ENCODE measurements at places on chromosomes 5 and 9.

GRCh38 chr5:172336676-172337285, 53.2 kb upstream of the UBTD2 start:
- H3K4me1 ChIP-seq: no peaks in the 10 kb centered on the region
- H3K36me3 ChIP-seq: no peaks in the 10 kb centered on the region
- DNase-seq: no peak
- H3K27ac ChIP-seq: no peak overlapping the region
- H3K27me3 ChIP-seq: peaks cover 26% of the 10 kb centered on the region
- no peak overlapping the region for H3K4me3 ChIP-seq

GRCh38 chr9:73118898-73119554, 32.6 kb upstream of the ANXA1 start:
- H3K4me3 ChIP-seq: no peak overlapping the region
- no peak overlapping the region for H3K27ac ChIP-seq
- no peaks in the 10 kb centered on the region for H3K27me3 ChIP-seq
- no peaks in the 10 kb centered on the region for H3K4me1 ChIP-seq

- H3K4me3 ChIP-seq: no peak overlapping the region
- DNase-seq: no peak
- no peaks in the 10 kb centered on the region for H3K4me1 ChIP-seq
- no peaks in the 10 kb centered on the region for H3K27me3 ChIP-seq
- no peaks in the 10 kb centered on the region for H3K36me3 ChIP-seq
Observed at GRCh38 chr9:116002181-116002580, 151.4 kb upstream of the PAPPA start.

DNA sequence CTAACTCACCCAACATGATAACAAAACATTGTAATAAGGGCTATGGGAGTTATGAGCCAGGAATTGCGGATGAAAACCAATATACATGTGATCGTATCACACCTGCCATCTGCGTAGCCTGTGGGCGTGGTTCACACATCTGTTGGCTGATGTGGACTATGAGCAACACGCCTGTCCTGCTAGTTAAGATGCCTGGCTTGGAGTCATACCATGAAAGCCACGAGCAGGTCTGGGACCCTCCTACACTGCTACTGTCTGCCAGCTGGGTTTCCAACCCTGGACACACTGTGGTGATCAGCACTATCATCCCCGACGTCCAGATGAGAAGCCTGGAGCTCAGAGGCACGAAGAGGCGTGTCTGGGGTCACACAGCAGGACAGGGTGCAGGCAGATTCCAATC, 40.2 kb downstream of the STK10 start:
- H3K4me3 ChIP-seq: no peak overlapping the region
- H3K4me1 ChIP-seq: peaks cover 53% of the 10 kb centered on the region
- H3K36me3 ChIP-seq: peaks cover 7% of the 10 kb centered on the region
- no peaks in the 10 kb centered on the region for H3K27me3 ChIP-seq
- H3K27ac ChIP-seq: peak overlapping the region; percentile 86

- no peak overlapping the region for H3K27ac ChIP-seq
- peaks cover 15% of the 10 kb centered on the region for H3K27me3 ChIP-seq
- H3K4me3 ChIP-seq: no peak overlapping the region
- no peak for DNase-seq
- no peaks in the 10 kb centered on the region for H3K4me1 ChIP-seq
Observed at GRCh38 chr9:7209016-7209715, 451.4 kb downstream of the KDM4C start.
